ENCODE measurements at places on chromosomes 5 and 9.
A peak's percentile ranks its signal among the peaks of the same experiment; 100 is the strongest.

GRCh38 chr5:107118184-107119019 is 552.3 kb downstream of the EFNA5 start:
- no peak for DNase-seq

DNA sequence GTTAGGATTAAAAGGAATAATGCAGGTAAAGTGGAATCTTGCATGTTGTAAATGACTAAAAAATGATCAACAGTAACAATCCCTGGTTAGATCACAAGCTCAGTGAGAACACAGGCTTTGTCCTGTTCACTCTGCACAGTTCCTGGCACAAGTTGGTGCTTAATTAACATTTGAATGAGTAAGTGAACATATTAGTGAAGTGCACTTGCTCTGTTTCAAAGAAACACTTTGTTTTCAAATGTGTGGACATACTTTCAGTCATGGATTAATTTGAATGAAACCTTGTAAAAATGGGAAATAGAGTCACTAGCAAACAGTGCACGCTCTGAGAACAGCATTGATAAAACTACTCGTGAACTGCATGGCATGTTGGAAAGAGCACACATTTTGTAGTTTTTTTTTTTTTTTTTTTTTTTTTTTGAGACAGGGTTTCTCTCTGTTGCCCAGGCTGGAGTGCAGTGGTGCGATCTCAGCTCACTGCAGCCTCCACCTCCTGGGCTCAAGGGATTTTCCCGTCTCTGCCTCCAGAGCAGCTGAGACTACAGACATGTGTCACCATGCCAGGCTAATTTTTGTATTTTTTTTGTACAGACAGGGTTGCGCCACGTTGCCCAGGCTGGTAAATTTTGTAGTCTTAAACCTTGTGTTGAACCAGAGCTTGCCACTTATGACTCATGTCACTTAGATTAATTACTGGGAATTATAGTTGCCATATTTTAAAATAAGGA is 159.9 kb downstream of the LURAP1L start:
- peak; percentile 9 for DNase-seq

DNA sequence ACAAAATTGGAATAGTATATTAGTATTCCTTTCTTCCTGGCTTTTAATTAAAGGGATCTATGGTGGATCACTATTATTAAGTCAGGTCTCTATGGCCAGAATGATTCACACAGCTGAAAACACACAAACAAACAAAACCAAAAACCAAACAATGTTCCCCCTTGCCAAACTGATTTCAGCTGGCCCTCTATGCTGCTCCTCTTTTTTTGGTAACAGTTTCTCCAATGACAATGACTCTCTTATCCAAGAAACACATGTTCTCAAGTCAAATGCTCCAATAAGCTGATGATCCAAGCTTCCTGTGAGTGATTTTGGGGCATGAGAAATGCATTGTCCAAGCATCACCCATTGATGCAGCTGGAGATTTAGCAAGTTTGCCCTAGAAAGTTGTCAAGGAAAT is 193.4 kb upstream of the TUT7 start:
- no peak for DNase-seq

GRCh38 chr5:13187186-13187585 is 757.3 kb downstream of the DNAH5 start:
- no peak for DNase-seq
